ENCODE measurements at places on chromosomes 12 and 14.

- no peak for DNase-seq
Measured at GRCh38 chr14:96417254-96417653, 25.3 kb downstream of the AK7 start.

DNA sequence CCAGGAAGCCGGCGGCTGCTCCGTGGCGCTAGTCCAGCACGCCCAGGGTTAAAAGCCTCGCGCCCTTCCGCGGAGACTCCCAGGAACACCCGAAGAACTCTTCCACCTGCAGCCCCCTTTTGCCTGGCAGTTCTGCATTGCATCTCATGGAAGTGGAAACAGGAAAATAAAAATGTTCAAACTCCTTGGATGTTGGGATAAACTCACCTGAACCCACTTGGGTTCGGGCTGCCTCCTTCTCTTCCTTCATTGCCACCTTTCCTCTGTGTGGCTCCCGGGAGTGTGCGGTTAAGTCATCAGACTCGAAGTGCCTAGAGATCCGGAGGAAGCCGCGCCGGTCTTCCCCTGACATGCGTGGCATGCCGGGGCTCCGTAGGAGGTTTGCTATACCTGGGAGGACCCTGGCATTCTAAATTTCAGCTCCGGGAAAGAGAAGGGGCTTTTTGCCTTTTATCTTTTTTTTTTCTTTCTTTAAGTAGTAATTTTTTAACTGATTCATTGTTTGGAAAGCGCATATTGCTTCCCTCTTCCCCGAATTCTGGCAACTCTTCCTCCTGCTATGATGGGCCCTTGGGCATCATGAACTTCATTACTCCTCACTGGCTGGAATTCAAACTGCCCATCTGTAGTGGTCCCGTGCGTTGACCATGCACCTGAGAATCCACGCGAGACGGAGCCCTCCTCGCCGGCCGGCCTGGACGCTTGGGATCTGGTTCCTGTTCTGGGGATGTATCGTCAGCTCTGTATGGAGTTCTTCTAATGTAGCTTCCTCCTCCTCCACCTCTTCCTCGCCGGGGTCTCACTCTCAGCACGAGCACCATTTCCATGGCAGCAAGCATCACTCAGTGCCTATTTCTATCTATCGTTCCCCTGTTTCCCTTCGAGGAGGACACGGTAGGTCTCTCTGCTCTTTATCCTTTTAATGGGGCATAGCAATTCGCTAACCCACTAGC is 931.4 kb downstream of the DIO2 start:
- no peak for DNase-seq

DNA sequence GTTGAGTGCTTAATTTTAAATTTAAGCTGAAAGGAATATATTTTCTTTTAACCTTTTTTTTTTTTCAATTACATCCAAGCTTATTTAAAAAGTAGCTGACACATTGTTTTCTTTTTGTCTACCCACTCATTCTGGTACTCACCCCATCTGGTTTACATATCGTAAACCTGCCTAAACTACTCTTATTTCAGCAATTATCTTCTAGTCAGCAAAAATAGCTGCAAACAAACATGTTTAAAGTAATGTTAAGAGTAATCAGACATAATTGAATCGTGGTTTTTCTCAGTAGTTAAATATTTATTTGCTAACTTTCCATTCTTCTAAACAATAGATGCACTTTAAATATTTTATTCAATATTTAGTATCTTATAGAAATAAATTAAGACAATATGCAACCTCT is 492.7 kb upstream of the MGAT4C start:
- DNase-seq, result no peak

- no peak for DNase-seq
Measured at GRCh38 chr14:102748806-102749205, 28.4 kb upstream of the TRAF3 start.

- no peak for DNase-seq
Measured at GRCh38 chr12:27561535-27562350, 37.7 kb downstream of the PPFIBP1 start.

- DNase-seq, result no peak
Measured at GRCh38 chr12:56222531-56222895, 791 bp upstream of the RNF41 start.

DNA sequence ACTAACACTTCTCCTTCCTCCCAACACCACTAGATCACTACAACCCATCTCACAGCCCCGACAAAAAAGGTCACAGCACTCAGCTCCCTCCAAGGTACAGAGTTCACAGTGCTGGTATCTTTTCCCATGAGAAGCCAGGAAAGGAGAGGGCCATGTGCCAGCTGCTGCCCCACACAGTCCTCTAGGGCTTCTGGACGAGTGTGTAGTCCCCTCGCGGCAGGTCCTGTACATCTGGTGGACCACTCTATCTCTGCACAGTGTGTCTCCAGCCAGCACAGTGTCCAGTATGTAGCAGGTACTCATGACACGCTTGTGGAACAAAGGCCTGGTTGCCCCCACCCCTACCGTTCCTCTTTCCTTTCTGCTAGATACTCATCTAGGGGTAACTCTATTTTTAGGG is 134.4 kb upstream of the FOXN3 start:
- no peak for DNase-seq

DNA sequence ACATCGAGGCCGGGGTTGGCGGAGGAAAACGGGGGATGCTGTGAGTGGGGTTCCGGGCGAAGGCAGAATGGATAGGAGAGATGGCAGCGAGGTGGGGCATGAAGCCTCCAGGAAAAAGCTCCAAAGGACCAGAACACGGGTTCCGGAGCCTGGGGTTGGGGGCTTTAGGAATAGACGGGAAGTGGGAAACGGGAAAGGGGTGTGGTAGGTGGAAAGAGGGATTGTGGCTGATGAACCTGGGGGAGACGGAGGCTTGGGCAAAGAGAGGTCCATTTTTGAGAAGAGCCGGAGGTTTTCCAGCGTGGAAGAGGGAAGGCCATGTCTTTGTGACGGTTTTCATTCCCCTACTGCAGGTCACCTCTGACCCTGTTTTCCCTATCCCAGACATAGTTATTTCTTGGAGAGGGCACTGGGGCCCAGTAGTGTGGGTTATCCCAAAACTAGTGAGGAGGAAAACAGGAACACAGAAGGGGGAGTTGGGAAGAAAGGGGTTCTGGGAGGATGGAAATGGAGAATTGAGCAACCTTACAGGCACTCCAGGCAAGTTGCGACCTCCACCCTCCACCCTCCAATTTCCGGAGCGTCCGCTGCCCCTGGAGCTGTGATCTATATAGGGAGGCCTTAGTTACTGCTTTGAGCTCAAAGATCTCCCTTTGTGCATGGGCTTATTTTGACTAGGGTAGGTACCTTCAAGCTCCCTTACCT is 1.1 kb downstream of the ATN1 start:
- DNase-seq, result no peak
